ENCODE measurements at places on chromosomes 13 and 19.

DNA sequence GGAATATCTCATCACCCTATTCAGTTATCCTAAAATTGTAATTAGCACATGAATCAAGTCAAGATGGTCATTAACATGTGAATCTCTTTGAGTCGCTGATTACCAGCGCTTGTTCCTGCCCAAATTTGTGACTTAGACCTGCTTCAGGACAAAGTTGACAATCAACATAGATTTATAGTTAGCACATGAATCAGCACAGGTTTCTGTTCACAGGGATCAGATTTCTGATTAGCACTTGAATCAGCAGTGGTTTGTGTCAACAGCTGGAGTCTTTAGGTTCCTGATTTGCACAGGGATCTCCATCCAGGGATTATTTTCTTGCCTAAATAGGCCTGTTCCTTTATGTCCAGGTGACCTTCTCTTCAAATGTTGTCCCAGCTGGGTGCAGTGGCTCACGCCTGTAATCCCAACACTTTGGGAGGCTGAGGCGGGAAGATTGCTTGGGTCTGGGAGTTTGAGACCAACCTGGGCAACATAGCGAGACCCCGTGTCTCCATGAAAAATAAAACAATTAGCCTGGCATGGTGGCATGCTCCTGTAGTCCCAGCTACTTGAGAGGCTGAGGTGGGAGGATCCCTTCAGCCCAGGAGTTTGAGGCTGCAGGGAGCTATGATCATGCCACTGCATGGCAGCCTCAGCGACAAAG, 3.8 kb upstream of the LRFN3 start:
- no peak for DNase-seq

GRCh38 chr19:7617735-7618134, 11.6 kb downstream of the XAB2 start:
- no peak for DNase-seq

GRCh38 chr13:43077046-43077445, 53.7 kb downstream of the DNAJC15 start:
- no peak for DNase-seq

- no peak for DNase-seq
Measured at GRCh38 chr19:15136234-15136954, 29.2 kb downstream of the SYDE1 start.

DNA sequence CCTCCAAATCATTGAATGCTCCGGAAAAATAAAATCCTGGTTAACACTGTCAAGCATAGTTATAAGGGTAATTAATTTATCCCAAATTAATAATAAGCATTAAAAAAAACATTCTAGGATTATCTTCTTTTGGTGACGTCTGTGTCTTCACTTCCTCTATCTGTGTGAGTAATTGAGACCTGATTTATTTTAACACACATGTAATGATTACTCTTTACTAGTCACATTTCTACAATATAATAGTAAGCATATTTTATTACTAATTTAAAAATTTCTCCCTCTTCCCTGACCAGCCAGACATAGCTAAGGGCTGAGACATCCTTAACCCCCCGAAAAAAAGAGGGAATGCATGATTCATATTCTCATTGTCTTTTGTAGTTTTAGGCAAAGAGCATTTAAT, 2.3 kb downstream of the FNDC3A start:
- DNase-seq = no peak

- DNase-seq = no peak
Measured at GRCh38 chr13:66402066-66402465, 828.1 kb downstream of the PCDH9 start.

DNA sequence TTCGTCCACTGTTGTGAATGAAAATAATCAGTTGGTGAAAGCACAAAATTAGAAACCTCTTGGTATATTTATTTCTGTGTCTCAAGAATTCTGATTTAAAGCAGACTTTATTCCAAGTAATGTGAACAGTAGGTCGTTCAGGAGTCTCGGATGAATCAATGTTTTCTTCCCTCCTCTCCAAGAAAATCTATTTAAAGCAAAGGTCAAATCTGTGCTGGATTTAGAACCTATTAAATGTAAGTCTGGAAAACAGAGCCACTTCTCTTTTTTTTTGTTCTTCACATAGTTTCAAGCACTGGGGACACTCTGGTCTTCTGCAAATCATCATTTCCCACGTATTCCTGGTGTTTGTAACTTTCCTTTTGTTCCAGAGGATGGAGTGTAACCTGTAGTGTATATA, 312.7 kb downstream of the ATP8A2 start:
- DNase-seq = no peak

DNA sequence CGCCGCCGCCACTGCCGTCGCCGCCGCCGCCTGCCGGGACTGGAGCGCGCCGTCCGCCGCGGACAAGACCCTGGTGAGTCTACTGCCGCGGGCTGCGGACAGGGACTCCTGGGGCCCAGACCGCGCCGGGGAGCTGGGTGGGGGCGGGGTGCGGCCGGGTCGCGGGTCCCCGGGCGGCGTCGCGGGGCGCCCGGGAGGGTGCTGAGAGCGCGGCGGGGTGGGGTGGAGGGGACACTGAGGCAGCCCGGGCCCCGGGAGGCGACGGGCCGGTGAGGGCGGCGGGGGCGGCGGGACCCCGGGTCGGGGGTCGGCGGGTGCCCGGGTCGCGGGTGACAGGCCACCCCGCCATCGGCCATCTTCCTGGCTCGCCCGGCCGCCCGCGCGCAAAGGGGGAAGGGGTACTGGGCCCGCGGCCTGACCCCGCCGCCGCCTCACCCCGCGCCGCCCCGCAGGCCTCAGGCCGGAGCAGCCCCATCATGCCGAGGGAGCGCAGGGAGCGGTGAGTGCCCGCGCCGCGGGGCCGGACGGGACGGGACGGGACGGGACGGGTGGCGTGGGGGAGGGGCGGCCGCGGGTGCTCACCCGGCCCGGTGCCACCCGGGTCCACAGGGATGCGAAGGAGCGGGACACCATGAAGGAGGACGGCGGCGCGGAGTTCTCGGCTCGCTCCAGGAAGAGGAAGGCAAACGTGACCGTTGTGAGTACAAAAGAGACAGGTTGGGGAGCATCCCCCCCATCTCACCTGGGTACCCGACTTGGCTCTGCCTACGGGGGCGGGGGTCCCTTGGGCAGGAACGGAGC, 489 bp downstream of the CCNE1 start:
- no peak for DNase-seq

DNA sequence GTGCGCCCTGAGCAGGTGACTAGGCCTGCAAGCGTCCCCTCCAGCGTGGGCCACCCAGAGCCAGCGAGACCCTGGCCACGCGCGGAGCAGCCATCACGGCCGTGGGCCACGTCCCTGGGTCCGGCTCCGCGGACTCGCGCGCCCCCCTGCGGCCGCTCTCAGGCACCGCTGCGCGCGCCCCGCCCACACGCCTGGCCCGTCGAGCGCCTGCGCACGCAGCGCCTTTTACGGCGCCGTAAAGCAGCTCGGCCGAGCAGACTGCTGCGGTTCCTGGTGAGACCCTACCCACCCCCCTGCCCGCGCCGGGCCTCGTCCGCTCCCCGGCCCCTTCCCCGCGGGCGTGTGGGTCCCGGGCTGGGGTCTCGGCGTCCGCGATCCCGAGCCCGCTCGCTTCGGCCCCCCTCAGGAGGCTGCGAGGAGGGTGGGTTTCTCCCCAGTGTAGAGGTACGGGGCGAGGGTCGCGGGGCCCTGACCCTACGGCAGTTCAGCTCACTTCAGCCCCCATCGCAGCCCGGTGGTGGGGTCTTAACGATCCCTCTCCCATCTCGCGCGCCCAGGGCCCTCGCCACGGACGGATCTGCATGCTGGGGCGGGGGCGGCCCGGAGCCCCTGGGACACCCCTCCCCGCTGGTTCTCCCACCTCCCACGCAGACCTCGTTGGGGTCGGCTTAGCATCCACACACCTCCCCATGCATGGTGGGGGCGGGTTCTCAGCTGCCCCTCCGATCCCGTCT, at the start of gene TRAPPC5:
TRAPPC5 (plus strand) TSS at position 228 of the 734 bp plus-strand sequence. CDS start 1,421 bp downstream, outside the sequence.
- DNase-seq = peak; percentile 81

DNA sequence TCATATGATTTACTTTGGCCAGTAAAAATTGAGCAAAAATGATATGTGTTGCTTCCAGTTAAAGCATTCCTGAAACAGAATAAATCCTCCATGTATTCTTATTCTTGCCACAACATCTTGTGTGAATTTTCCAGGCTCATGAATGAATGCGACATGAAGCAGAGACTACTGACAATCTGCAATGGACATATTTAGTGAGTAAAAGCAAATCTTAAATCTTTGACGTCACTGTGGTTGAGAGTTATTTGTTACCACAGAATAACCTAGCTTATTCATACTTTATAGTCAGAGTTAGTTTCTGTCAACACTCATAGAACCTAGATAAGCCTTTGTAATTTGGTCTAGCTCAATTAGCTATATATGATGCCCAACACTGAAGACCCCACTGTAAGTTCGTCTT, 1443.1 kb downstream of the PCDH9 start:
- DNase-seq = no peak

GRCh38 chr13:21079221-21079620, 17.8 kb upstream of the LATS2 start:
- no peak for DNase-seq

DNA sequence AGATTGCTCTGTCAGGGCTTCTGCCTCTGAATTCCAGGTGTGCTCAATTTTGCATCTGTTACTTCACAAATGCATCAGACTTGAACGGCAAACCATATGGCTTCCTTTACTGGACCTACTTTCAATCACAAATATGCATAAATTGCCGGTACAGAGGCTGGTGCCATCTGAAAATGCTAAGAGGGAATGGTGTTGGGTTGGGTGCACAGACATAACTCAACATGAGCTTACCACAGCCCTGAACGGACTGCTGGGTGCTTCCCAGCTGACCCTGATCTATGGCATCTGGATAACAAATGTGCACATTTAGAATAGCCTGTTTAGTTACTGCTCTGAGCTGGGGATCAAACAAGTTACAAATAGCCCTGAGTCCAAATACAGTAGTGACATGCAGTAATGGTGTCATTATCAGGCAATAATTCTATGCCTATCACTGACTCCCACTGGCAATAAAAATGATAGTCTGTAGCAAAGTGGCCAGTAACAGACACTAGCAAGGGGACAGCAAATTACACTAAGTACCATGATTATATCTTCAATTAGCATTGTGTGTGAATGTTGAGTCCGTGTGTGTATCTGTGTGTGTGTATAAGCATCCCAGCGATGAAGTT, 927.3 kb downstream of the DIAPH3 start:
- no peak for DNase-seq

- DNase-seq = no peak
Measured at GRCh38 chr13:27040826-27041108, 130.8 kb downstream of the USP12 start.

DNA sequence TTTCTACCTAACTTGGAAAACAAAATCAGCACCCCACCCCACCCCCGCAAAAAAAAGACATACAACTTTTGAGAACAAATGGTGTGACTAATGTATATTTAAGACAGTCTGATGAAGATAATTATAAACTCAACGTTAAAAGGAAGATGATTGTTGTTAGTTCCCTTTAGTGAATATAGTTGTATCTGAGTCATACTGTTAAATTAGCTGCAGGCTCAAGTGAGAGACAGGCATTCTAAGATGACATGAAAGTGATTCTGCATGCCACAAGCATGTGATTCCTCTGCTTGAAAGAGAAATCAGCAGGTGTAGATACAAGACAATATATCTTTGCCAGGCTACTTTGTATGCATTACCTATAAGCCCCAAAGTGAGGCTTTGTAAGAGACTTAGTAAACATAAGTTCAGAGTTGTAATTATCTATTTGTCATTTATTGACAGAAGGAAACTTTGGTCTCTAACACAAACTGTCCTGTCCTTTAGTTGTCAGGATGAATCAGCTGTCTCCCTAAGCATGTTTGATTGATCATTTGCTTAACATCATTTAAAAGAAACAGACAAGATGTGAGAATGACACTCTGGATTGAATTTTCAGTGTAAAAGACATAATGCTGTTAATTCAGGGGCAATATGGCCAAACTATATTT, 319.4 kb upstream of the HTR2A start:
- peak; percentile 5 for DNase-seq

DNA sequence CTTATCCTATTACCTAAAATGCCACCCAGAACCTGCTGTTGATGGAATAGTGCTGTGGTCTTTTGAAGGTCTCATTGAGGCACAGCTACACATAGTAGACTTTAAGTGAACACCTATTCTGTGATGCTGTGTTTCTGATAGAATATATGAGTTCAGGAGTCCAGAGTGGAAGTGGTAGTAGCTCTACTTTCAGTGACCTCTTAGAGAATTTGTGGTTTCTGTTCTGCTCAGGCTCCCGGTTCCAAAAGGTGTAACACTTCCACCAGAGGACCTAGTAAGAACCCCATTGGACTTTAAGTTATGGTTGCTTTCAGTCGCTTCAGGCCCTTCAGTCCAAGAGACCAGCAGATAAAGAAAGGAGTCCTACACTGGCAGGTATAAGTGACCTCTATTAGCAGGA, 11.4 kb upstream of the MYCBP2 start:
- DNase-seq = no peak

DNA sequence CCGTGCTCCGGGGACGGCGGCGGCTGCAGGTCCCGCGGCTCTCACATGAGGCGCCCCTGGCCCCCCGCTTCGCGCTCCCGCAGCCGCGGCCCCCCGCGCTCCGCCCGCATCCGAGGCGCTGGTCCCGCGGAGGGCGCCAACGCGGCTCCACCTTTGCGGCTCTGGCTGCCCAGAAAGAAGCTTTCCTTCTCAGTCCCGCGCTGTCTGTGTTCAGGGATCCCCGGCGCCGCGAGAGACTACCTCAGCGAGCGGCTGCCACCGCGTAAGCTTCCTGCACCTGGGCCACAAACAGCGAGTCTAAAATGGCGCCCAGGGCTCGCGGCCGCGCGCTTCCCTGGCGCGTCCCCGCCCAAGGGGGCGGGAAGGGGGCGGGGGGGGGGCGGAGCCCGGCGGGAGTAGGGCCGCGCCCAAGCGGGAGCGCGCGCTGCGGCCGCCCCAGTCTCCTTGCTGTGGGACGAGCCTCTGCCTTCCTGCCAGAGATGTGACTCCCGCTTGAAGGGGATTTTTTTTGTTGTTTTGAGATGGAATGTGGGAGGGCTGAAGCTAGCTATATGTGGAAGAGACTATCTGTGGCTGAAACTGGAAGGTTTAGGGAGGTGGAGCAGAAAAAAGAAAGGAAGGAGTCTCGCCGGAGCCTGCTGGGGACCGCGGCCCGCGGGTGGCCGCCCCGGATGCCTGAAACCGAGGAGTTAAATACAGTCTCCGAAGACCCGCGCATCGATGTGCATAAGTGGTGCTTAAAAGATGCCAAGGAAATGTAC, at the start of gene FBXL3:
FBXL3 (minus strand) TSS at position 299 of the 761 bp plus-strand sequence. CDS start 5,299 bp downstream, outside the sequence.
- peak; percentile 87 for DNase-seq

DNA sequence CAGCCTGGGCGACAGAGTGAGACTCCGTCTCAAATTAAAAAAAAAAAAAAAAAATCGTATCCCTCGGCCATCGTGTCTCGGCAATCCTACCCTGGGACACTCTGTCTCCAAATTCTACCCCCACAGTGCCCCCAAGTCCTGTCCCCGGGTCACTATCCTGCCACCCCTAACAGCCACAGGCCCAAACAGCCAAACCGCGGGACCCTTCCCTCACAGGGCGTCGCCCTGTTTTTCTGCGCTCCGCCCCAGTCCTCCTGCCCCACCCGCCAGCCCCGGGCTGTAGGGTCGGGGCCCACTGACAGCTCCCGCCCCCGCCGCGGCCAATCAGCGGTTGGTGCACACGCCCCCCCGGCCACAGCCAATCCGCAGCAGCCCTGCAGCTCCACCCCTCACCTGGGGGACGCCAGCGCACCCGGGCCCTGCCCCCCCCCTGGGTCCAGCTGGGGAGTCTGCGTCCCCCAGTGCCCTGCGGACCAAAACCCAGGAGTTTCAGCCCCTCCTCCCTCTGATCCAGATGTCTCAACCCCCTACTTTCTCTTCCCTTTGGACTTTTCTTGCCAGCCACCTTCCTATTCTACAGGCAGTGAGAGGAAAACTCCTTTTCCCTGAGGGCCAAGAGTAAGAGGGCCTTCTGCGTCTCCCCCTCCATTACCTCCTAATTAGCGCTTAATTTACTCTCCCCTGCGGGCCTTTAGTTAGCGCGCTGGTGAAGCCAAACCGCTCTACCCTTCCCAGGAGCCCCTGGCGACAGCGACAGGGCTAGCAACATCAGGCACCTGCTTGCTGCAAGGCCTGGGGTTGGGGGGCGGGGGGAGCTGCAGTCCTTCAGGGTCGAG, 1.5 kb upstream of the BCAT2 start:
- peak; percentile 72 for DNase-seq
